Activated T-helper 9 cell treated with anti-CD3 and anti-CD28 coated beads, Interleukin-2, amount 50 U/mL, for 16 hours (primary cell): ENCODE measurements at places on chromosomes 12 and 14.

DNA sequence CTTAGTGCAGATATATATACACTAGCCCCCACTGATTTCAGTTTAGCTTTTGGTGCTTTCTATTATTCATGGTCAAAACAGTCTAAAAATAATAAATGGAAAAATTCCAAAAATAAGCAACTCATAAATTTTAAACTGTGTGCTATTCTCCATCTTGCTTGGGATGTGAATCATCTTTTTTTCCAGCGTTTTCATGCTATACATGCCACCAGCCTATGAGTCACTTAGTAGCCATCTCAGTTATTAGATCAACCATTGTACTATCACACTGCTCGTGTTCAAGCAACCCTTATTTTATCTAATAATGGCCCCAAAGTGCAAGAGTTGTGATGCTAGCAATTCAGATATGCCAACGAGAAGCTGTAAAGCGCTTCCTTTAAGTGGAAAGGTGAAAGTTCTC is 73.9 kb upstream of the KRR1 start:
- no peak for DNase-seq

DNA sequence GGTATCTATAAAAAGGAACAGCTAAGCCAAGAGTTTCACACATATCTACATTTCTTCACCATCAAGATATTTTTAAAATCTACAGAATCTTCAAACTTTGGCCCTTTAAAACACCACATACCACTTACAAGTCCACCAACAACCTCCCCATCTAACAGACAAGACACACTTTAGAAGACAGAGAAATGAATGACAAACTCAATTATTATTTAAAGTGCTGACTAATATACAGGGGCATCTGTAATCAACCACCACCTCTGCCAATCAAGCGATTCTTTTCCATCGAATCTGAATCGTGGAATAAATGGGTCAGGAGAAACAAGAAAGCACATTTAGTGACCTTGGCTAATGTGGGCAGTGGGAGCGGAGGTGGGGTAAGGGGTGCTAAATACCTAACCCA is 7.7 kb downstream of the SETD3 start:
- no peak for DNase-seq

- no peak for DNase-seq
Measured at GRCh38 chr12:25775968-25776367, 182.5 kb upstream of the RASSF8 start.

DNA sequence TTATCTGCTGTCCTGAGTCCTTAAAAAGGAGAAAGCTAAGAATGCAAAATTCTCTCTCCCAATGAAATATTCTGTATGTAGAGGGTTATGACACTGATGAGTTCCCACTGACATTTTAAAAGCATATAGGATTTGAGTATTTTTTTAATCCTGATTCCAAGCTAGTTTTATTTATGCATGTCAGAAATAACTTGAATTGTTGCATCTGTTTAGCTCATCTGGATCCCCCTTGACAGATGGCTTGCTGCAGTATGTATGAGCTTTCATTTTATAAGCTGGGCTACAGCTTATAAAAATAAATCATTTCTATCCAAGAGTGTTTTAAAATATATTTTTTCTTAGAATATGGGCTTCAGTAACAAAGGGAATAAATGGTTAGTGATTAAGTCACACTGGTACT is 495.3 kb downstream of the NELL2 start:
- DNase-seq: no peak

GRCh38 chr14:76056128-76056527 is 70.6 kb downstream of the IFT43 start:
- DNase-seq: no peak

DNA sequence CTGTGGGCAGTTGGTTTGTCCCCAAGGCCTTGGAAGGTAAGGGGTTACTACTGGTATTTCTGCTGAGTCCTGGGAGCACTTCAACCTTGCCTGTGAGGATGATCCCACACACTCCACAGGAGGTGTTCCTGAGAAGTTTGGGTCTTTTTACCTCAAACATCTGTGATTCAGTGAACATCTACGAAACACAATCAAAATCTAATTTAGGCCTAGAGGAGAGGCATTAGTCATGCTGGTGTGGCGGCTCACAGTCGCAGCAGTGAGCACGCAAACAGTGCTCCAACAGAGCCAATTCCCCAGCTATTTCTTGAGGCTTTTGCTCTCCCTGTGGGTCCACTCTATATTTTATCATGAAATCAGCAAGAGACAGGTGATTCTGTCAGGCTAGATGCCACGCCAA is 107.6 kb downstream of the APAF1 start:
- DNase-seq: no peak

DNA sequence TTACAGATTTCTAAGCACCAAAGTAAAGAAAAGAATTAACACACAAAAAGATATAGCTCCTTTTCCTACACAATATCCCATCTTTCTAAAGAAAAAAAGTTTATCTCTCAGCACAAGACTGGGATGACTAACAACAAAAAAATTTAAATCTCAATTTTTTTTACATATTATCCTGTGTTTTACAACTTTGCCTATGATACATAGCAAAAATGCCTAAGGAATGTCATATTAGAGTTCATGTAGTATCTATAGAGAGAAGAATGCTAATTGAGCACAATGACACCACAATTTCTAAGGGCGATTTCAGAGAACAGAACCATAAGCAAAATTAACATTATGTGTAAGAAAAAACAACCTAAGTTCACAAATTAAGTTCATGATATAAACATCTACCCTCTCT is 16.3 kb downstream of the C2CD5 start:
- DNase-seq: no peak

DNA sequence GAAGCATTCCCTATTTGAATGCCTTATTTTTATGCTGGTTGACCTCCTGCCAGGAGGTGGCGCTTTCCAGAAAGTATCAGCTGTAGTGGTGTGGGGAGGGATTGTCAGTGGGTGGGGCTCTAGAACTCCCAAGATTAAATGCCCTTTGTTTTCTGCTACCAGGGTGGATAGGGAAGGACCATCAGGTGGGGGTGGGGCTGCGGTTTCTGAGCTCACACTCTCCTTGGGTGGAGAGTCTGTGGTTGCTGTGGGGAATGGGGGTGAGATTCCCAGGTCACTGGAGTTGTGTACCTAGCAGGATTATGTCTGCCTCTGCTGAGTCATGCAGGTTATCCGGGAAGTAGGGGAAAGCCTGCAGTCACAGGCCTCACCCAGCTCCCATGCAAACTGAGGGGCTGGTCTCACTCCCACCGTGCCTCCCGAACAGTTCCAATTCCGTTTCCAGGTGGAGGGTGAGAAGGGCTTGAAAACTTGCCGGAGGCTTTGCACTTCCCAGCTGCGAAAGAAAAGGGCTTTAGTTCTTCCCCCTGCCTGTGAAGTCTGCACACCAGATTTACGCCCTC is 68.3 kb downstream of the ALG10B start:
- DNase-seq: no peak

GRCh38 chr14:63542231-63542999 is 762 bp downstream of the PPP2R5E start:
- no peak for DNase-seq

- no peak for DNase-seq
Measured at GRCh38 chr12:124392667-124393413, 97.9 kb downstream of the RFLNA start.

DNA sequence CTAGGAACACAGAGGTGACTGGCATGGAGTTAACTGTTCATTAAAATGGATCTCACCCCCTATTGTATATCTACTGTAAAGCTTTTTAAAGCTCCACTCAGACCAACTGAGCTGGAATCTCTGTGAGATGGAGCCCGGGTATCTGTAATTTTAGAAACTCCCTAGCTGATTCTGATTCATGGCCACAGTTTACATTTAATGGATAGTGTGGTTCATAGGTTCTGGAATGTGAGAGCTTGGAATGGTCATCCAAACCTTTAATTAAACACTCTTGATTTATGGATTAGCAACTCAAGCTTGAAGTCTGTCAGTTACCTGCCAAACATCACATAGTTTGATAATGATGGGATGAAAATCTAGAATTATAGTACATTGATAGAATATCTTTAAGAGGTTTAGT is 183.8 kb downstream of the SLC25A21 start:
- DNase-seq: no peak

DNA sequence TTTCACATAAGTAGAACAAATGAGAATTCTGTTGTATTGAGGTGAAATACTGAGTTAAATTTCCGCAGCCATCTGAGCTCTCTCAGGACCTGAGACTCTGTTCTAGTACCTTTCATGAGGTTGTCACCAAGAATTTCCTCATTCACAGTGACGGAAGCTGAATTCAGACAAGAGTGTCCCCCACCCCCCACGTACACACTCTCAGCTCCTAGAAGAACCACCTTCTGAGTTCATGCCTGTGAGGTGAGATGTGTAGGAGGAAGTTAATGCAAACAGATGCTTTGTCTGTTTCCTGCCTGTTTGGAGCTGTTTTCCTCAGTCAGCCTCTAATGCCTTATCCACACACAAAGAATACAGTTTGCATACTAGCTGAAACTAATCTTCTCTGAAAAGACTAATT is 18.2 kb downstream of the BICDL1 start:
- DNase-seq: peak; percentile 54

- DNase-seq: no peak
Measured at GRCh38 chr14:58659846-58660245, 22.1 kb downstream of the DACT1 start.

- DNase-seq: no peak
Measured at GRCh38 chr14:100302616-100303015, 3.6 kb downstream of the SLC25A29 start.

GRCh38 chr12:6215932-6216494 is 15.8 kb downstream of the CD9 start:
- DNase-seq: no peak

DNA sequence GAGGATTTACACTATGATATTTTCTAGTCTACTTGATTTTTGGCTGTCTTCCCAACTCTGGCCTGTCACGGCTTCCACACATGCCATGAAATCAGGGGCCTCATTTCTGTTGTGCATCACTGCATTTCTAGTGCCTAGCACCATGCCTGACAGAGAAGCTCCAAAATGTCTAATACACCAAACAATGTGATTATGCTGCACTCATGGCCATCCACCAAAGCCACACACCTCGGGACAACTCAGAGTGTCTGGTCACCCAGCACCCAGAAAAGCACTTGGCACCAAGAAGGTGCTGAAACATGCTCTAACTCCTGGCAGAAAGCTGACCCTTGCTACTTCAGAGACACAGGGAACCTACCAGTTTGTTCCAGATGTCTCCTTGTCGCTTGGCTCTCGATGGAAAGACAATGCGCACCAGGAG is 11.3 kb downstream of the GCN1 start:
- DNase-seq: no peak

DNA sequence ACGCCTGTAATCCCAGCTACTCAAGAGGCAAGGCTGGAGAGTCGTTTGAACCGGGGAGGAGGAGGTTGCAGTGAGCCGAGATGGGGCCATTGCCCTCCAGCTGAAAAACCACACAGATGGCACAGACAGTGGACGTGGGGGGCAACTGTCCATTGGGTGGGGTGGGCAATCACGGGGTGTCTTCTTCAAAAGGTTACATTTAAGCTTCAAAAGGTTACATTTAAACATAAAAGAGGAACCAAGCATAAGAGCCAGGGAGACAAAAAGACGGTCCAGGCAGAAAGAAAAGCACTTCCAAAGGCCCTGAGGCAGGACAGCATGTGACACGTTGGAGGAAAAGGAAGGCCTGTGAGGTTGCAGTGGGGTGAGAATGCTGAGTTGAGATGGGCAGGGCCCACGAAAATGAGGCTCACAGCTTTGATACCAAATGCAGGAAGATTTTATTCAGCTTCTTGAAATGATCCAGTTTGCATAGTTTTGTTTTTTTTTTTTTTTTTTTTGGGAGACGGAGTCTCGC is 10.7 kb downstream of the SCARB1 start:
- DNase-seq: no peak

DNA sequence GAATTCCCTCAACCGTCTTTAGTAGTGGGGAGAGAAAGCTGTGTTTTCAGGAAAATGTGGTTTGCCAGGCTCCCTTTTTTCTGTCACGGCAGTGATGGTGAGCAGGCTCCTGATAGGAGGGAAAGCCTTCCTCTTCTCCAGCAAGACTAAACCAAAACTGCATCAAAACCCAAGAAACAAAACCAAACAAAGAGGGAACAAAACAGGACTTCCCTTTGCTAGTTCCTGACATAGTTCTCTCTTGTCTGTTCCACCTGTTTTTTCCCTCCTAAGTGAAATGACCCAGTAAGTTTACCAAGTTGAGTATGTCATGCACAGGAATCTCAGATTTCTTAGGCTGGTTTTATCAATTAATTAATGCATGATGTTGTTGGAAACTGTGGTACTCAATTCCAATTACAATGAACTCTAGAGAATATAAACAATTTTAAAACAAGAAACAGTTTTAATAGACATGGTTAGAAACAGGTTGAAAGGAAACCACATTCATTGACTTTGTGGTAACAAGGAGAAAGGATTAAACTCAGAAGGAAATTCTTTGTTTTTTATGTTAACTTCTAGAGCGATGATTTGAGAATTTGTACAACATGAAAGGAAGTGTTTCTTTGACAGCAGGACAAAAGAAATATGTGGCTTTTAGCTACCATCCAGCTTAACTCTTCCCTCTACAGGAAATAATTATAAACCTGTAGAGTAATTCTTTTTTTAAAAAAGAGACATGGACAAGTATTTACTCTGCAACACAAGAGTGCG is 23.0 kb upstream of the CSRP2 start:
- DNase-seq: no peak

GRCh38 chr14:51318813-51319597 is 79.0 kb downstream of the TMX1 start:
- no peak for DNase-seq

DNA sequence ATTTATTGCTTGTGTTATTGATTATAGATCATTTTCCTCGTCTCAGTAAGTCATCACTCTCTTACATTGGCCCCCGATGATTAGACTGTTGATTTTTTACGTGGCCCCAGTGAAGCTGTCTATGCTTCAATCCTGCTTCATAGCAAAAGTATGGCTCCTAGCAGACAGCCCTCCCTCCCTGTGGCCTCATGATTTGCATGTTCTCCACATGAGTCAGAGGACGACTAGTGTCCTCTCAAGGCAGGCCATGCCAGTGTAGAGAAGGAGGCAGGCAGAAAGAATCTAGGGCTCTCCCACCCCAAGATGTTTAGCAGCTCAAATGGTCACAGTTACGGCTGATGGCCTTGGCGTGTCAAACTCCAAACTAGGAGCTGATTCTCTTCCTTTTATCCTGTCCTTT is 59.6 kb downstream of the FIGNL2 start:
- DNase-seq: no peak

DNA sequence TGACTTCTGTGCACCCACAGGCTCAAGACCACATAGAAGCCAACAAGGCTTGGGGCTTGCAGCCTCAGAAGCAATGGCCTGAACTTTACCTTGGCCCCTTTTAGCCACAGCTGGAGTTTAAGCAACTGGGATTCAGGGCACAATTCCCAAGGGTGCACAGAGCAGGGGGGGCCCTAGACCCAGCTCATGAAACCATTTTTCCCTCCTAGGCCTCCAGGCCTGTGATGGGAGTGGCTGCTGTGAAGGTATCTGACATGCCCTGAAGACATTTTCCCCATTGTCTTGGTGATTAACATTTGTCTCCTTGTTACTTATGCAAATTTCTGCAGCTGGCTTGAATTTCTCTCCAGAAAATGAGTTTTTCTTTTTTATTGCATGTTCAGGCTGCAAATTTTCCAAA is 21.9 kb downstream of the GABARAPL1 start:
- no peak for DNase-seq

GRCh38 chr12:104957719-104958000 is 430 bp downstream of the SLC41A2 start:
- DNase-seq: peak; percentile 10
